ENCODE measurements at places on chromosomes 16 and 17. TPM values are rescaled to one million over a fixed set of nuclear protein-coding genes. Genes with fewer than 3 reads are reported as not detected.

CBX8 gene
- 13.2 TPM for total RNA-seq

EVI2A gene
- 3.4 TPM for total RNA-seq

SPATA2L gene
- 14.5 TPM for total RNA-seq

HDAC5 gene
- 74.9 TPM for total RNA-seq

MT4 gene
- total RNA-seq: not detected

NLRC3 gene
- 1.9 TPM for total RNA-seq

TPPP3 gene
- 38.6 TPM for total RNA-seq

OR3A3 gene
- total RNA-seq: not detected

TEKT5 gene
- 0.64 TPM for total RNA-seq
